Lung (tissue), 17 donors: ENCODE measurements at places on chromosomes 1 and 21. TPM values are rescaled to one million over a fixed set of nuclear protein-coding genes. Genes with fewer than 3 reads are reported as not detected.

Gene OLIG2
- total RNA-seq: 0.18 TPM

Gene PAQR6
- total RNA-seq: 3.0 TPM

Gene TTC22
- total RNA-seq: 3.4 TPM

Gene CACHD1
- total RNA-seq: 16.0 TPM

Gene TMCC2
- total RNA-seq: 2.9 TPM

Gene GBP7
- total RNA-seq: not detected

DNA sequence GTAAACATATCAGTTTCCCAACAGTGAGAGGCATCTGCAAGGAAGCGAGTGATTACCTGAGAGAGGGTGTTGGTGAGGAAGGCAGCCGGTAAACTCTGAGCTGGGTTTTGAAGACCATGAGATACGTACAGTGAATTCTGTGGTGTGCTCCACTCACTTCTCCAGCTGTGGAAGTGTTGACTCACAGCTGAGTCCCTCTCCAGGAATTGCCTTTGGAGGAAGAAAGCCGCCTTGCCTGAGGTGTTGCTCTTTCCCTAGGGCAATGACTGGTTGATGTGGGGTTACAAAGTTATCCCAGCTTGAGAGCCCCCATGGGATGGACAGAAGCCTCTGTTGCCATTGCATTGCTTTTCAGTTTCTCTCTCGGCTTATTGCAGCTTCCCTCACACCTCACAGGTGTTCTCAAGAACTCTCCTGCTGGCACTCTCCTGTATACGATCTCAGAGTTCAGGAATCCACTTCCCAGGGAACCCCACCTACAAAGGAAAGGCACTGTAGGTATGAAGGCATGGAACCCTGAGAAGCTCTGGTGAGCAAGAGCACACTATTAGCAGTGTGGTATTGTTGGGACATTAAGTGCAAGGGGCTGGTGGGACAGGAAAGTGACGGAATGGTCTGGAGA is 10.8 kb downstream of the NHLH1 start:
- H3K4me1 ChIP-seq: no peaks in the 10 kb centered on the region
- H3K4me3 ChIP-seq: no peak overlapping the region
- H3K27me3 ChIP-seq: no peaks in the 10 kb centered on the region
- no peaks in the 10 kb centered on the region for H3K36me3 ChIP-seq

- no peaks in the 10 kb centered on the region for H3K27me3 ChIP-seq
- H3K27ac ChIP-seq: no peak overlapping the region
- H3K4me1 ChIP-seq: peaks cover 12% of the 10 kb centered on the region
- DNase-seq: no peak
- H3K36me3 ChIP-seq: no peaks in the 10 kb centered on the region
- H3K4me3 ChIP-seq: no peak overlapping the region
These were observed 47.6 kb downstream of the ATP1A1 start for GRCh38 chr1:116420417-116421200.

- H3K27ac ChIP-seq: no peak overlapping the region
- H3K4me1 ChIP-seq: no peaks in the 10 kb centered on the region
- peaks cover 14% of the 10 kb centered on the region for H3K27me3 ChIP-seq
- H3K36me3 ChIP-seq: no peaks in the 10 kb centered on the region
These were observed 30.2 kb downstream of the RRAGC start for GRCh38 chr1:38829368-38829767.

DNA sequence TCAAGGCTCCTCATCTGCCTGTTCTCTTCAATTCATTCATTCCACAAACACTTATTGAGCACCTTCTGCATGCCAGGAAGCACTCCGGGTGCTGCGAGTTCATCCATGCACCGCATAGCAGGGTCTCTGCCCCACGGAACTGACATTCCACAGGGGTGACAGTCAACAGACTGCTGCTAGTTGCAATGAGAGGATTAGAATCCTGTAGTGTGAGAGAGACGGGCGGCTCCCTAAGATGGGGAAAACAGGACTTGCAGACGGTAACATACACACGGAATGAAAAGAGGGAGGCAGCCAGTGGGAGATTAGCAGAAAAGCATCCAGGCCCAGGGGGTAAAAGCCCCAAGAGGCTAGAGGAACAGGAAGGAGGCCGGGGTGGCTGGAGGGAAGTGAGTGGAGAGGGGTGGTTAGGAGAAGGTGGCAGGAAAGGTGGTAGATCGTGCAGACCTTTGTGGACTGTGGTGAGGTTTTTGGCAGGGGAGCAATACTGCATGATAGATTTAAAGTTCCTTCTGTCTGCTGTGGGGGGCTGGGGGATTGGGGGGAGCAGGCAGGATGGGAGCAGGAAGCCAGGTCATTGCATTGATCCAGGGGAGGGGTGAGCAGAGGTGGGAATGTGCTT is 6.6 kb downstream of the TNFRSF8 start:
- no peak for DNase-seq
- no peak overlapping the region for H3K4me3 ChIP-seq
- H3K27ac ChIP-seq: no peak overlapping the region
- peaks cover 7% of the 10 kb centered on the region for H3K27me3 ChIP-seq
- peaks cover 8% of the 10 kb centered on the region for H3K4me1 ChIP-seq
- no peaks in the 10 kb centered on the region for H3K36me3 ChIP-seq

GRCh38 chr1:189697113-189697512 is 780.6 kb downstream of the BRINP3 start:
- no peak for DNase-seq
- H3K36me3 ChIP-seq: no peaks in the 10 kb centered on the region
- no peak overlapping the region for H3K4me3 ChIP-seq
- no peak overlapping the region for H3K27ac ChIP-seq
- H3K27me3 ChIP-seq: no peaks in the 10 kb centered on the region

GRCh38 chr21:17780539-17780938 is 38.6 kb downstream of the C21orf91 start:
- no peak for DNase-seq
- no peaks in the 10 kb centered on the region for H3K4me1 ChIP-seq
- no peaks in the 10 kb centered on the region for H3K27me3 ChIP-seq
- H3K27ac ChIP-seq: no peak overlapping the region

GRCh38 chr1:198019126-198019525 is 102.0 kb downstream of the LHX9 start:
- H3K27ac ChIP-seq: no peak overlapping the region
- no peaks in the 10 kb centered on the region for H3K27me3 ChIP-seq
- no peak for DNase-seq
- H3K36me3 ChIP-seq: no peaks in the 10 kb centered on the region
- no peak overlapping the region for H3K4me3 ChIP-seq

GRCh38 chr1:221722254-221723017 is 19.5 kb downstream of the DUSP10 start:
- no peaks in the 10 kb centered on the region for H3K27me3 ChIP-seq
- H3K27ac ChIP-seq: no peak overlapping the region
- DNase-seq: no peak
- no peak overlapping the region for H3K4me3 ChIP-seq
- no peaks in the 10 kb centered on the region for H3K36me3 ChIP-seq

- no peaks in the 10 kb centered on the region for H3K27me3 ChIP-seq
- no peaks in the 10 kb centered on the region for H3K4me1 ChIP-seq
- H3K36me3 ChIP-seq: no peaks in the 10 kb centered on the region
- H3K27ac ChIP-seq: no peak overlapping the region
- H3K4me3 ChIP-seq: no peak overlapping the region
These were observed 249.2 kb downstream of the SLC45A1 start for GRCh38 chr1:8567146-8567545.

DNA sequence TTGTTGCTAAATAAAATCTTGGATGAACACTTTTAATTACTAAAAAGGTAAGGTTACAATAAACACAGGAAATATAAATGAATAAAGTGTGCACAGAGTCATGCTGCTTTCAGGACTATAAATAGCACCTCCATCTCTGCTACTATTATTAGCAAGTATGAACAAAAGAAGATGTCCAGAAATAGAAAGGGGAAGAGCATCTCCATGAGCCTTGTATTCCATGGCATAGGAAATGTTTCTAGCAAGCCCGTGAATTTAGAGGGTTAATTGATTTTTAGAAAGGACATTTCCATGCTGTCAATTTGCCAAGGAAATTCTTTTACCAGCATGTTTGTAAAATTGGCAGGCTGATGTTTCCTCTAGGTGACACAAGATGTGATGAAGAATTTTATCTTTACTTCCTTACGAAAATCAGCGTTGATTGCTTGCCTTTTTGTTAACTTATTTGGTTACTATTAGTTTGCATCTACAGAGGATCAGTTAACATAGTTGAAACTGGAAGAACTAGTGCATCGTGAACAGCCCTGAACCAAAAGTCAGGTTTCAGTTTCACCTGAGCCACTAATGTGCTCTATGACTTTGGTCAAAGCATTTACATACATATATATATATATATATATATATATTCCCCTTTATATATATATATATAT is 45.3 kb downstream of the NR5A2 start:
- DNase-seq: no peak
- no peaks in the 10 kb centered on the region for H3K27me3 ChIP-seq
- H3K27ac ChIP-seq: no peak overlapping the region
